ENCODE measurements at places on chromosomes 3 and 15.

DNA sequence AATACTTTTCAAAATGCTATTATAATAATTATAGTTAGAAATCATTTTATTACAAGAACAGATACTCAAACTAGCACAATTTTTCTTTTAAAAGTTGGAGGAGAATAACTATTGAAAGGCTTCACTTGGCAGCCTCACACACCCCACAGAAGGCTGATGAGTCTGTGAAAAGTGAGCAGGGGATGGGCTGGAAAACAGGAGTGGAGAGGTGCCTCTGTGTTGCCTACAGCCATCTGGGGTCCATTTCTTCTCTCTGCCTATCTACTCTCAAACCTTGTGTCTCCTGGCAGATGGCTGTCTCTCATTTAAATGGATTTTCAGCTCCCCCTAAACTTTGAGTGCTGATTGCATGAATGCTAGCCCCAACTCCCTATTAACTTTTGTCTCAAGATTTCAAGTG lies 230.8 kb downstream of the CLSTN2 start:
- DNase-seq, result no peak

DNA sequence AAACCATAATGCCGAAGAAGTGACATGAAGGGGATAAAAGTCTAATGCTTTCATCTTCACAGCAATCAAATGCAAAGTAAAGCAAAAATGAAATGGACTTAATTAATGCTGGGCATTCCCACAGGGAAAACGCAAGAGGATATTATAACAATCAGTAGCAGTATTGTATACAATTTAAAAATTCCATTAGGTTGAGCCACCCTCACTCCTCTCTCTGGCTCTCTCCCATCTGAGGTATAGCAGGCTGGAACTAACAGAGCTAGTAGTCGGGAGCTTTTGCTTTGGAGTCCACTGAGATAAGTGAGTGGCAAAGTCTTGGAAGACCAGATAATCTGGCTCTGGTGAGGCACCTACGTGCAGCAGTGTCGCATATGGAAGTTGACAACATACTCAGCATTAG lies 33.9 kb downstream of the DET1 start:
- no peak for DNase-seq

DNA sequence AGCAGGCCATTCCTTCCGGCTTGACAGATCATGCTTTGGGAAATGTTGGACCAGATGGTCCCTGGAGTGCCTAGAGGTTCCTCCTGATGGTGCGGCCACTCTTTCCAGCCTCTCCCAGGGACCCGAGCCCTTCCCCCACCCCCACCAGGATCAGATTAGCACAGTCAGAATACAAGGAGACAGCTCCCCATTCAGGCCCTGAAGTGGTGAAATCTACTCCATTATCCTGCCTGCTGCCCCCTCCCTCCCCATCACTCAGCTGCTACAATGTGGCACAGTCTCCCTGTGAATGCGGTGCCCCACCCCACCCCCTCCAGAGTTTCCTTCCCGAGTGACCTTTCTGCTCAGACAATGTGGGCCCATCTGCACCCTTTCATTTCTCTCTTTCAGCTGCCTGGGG lies 29.4 kb downstream of the RNU5B-1 start:
- no peak for DNase-seq

DNA sequence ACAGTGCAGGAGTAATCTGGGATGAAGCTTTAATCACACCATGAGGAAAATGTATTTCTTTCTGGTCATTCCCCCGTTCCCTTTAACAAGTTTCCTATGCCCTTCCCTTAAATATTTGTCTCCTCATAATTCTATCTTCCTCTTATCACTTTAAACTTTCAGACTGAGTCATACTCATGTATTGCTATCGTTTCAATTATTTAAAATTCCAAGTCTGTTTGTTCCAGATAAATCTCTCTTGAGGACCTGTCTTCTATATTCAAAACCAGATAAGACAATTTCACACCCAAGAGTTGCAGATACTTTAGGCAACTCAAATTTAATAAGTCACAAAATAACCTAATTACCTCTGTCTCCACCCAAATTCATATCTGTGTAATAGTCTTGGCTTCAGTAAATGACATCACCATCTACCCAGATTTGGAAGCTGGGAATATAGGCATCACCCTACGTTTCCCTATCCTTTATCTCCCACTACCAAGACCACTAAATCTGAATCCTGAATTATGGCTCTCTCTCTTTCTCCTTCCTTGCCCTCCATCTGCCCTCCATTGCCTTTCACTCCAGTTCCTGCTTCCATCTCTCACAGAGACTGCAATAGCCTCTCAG lies 220.1 kb downstream of the PYDC2 start:
- DNase-seq, result no peak

DNA sequence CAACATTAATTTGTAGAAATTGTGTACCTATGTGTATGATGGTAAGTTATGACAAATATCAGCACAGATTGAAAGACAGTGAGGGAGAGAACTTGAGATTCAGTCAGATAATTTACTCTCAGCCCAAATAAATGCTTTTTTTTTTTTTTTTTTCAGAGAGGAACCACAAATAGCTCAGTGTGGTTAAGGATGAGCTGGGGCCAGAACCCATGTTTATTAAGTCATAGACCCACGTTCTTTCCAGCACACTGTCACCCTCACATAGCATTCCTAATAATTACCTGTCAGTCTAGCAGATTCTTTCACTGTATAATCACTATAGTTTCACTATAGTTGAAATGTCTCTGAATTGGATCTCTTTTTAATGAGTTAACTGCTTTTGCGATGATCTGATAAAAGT lies 246.1 kb downstream of the ZIC1 start:
- no peak for DNase-seq

- no peak for DNase-seq
Measured at GRCh38 chr15:56831467-56832005, 86.9 kb upstream of the TCF12 start.

DNA sequence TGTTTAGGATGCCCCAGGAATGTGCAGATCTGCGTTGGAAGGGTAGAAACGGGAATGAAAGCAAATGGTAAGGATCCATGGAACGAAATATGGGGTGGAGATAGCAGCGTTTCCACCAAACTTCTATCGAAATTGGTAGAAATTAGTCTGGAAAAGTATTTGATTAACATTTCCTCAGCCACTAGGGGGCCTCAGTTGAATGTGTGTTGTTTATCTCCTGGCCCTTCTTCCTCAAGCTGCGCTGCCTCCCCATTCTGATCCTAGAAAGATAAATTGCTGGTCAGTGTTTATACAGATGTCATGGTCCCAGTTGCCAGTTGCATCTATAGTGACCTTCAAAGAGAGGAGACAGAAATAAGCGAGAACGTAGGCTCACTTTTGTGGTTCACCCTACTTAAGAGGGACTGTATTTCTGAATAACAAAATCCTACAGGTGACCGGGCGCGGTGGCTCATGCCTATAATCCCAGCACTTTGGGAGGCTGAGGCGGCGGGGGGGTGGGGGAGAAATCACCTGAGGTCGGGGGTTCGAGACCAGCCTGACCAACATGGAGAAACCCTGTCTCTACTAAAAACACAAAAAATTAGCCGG lies 457.1 kb downstream of the SQOR start:
- DNase-seq, result peak; percentile 5

DNA sequence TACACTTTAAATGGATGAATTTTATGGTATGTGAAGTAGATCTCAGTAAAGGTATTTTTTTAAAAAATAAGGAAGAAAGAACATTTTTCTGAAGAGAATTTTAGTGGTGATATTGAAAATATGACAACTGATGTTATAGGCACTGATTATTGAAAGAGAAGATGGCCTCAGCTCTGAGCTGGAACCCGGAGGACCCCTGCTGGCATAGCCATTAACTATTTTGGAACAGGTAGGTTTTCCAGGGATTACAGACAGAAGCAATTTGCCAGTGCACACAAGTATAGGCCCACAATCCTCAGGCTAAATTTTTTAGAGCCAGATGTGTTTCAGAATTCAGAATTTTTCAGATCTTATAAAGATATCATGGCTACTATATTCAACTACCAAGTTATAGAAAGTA lies 315.9 kb upstream of the GPR149 start:
- DNase-seq, result no peak

GRCh38 chr3:192916371-192917027 lies 1.2 kb downstream of the MB21D2 start:
- DNase-seq, result peak; percentile 77

DNA sequence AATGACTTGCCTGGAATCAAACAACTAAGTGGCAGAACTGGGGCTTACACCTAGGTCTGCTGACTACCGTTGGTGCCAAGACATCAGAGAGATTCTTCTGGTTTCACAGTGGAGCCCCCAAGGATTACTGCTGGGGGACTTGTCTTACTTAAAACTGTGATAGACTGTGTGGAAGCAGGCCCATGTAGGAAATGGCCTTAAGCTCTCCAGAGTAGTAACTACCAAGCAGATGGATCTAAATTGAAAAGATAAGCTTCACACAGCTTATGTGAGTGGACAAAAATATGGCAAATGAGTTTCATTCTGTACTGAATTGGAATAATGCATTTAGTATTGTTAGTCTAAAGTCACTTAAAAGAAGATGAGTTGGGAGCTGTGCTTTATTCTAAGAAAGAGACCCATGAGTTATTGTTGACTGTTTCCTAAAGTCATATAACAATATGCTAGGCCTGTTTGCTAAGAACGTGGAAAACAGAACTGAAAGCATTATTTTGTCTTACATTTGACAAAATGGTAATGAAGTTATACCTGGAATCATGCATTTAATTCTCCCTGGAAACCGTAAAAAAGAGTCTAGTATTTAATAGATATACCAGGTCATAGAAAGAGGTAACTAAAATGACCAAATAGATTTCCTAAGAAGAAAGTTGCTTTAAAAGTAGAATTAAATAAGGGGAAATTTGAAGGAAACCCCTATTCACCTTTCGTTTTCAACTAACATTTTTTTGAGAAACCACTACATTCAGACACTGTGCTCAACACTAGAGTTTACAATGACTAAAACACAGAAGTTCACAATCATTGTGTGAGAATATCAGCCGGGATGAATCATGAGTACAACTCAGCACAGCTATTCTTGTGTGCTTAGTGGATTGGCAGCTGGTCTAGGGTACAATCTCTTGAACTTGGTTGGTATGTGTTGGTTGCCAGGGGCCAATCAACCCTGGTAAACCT lies 13.0 kb upstream of the MAPK6 start:
- DNase-seq, result no peak

DNA sequence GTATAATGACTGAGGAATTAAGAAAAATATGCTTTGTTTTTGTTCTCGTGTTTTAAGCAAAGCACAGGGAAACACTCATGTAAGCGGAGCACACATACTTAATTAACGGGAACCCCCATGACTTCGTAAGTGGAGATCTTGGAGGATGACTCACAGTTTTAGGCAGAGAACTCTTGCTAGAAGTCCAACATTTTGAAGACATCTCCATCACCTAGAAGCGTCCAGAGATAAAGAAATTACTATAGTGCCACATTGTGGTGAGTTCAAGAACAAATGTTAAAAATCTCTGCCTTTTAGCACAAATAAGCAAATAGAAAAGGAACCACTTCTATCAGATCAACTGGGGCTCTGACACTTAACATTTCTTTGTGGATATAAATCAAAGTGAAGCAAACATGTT lies 194.1 kb upstream of the ARHGEF26 start:
- no peak for DNase-seq

DNA sequence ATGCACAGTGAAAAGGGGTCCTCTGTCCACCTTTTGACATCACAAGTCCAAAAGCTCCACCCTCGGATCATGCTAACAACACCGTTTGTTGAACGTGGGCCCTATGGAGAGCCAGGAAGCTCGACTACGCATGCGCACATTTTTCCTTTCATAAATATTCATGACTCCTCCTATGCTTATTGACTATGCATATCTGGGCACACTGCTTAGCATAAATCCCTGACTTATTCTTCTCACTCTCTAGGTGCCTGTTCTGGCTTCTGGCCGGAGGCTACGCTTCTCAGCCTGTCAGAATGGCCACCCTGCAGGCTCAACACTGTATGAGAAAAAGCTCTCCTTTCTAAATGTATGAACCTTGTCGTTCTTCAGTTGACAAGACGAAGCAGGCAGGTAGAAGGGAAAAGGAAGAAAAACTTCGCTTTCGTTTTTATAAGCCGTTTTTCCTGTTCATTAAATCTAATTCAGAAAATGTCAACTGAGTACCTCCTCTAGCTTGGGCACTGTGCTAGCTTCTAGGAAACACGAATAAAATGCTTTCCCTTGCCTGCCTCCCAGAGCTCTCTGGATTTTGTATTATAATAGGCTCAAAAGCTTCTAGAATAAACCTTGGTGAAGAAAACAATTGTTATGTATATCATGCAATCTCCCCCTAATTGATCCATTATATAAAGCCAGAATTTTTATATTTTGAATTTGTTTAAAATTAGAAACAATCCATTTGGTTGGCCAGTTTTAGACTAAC lies 207.7 kb downstream of the ATP10A start:
- DNase-seq, result no peak

DNA sequence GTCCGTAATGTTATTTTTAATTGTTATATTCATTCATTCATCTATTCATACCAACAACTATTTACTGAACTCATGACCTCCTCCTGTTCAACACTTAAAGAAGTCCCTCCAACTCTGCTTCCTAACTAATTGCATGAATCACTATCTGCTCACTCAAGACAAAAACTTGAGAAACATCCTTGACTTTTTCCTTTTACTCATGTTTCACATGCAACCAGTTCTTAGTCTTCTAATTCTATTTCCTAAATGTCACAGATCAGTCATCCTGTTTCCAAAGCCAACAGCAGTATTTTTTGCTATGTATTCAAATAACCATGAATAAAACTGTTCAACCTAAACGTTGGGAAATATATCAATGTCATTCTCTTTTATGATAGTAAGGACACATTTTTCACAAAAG lies 124.6 kb upstream of the GBE1 start:
- peak; percentile 27 for DNase-seq

DNA sequence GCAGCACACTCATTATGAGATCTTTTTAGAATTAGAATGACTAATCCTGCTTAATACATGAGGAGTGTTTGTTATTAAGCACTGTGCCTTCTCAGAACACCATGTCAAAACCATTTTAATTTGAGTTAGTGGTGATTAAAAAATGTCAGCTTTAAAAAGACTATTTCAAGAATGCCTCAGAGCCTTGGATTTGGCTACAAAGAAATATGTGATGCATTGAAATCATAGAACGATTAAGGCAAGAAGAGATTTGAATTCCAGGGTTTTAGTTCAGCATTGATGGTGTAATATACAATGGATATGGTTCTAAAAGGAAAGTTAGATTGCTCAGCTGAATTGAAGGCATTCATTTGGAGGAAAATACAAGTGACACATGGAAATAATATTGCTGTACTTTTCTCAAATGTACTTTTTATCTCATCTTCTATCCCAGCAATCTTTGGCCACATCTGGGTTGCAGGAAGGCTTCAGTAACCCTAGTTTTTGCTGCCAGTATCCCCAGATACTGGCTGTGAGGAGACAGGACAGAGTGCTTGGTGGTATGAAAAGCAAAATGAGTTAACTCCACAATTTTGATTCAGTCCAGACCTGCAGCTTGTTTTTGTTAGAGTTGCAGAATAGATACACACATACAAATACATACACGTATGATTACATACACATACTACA lies 303.8 kb downstream of the CLSTN2 start:
- no peak for DNase-seq

- DNase-seq, result no peak
Measured at GRCh38 chr15:87981969-87982368, 274.6 kb downstream of the NTRK3 start.

Data from amniotic stem cell (primary cell).